ENCODE measurements at places on chromosomes 11 and 22.

DNA sequence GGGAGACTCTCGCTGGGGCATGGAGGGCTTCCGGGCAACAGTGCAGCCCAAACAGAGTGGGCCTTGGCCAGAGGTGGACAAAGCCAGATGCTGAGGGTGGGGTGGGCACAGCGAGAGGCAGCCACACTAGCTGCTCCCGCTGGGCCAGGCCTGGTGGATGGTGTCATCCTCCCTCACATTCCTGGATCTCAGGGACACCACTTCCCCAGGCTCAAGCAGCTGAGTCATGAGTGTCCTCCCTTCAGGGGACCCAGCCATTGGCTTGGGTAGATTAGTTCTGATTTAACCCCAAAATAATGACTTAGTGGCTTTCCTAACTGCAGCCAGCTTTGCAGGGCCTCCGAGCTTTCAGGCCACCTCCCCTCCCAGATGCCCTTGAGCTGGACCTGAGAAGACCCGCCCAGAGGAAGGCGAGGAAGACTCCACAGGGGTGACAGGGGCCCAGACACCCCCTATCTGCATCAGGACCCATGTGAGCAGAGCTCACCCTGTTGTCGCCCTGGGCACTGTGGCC lies 25.9 kb upstream of the WNT7B start:
- no peak for DNase-seq
- H3K4me1 ChIP-seq, result peaks cover 5% of the 10 kb centered on the region
- no peak overlapping the region for H3K27ac ChIP-seq
- no peaks in the 10 kb centered on the region for H3K36me3 ChIP-seq
- H3K27me3 ChIP-seq, result no peaks in the 10 kb centered on the region

- H3K4me3 ChIP-seq, result no peak overlapping the region
- no peaks in the 10 kb centered on the region for H3K27me3 ChIP-seq
- no peaks in the 10 kb centered on the region for H3K36me3 ChIP-seq
- H3K27ac ChIP-seq, result peak overlapping the region; percentile 64
Measured at GRCh38 chr11:102343809-102344208, 3.2 kb upstream of the BIRC2 start.

DNA sequence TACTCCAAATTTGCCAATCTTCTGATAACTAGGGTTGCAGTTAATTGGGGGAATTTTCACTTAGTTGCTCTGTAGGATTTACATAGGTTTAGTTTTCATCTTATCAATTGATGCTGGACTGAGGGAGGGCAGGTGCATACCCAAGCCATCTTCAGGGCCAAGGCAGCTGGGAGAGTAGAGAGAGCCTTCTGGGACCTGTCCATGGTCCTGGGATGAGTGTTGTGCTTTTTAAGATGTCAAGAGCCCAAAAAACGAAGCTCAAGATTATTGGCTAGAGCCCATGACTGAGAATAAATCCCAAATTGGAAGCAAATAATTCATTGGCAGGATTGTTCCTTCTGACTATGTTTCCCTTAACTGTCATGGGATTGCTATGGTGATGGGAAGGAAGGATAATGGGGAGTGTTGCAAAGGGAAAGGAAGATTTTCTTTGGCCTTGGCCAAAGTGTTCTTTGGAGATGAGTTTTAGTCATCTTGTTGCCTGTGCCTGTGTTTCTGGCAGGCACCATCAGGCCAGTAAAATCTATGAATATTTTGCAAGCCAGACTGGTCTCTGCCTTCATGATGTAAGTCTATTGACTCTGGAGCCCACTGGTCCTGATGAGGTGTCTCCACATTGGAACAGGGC lies 4.5 kb downstream of the SLC22A6 start:
- H3K27me3 ChIP-seq, result peaks cover 10% of the 10 kb centered on the region
- no peaks in the 10 kb centered on the region for H3K36me3 ChIP-seq
- no peak overlapping the region for H3K4me3 ChIP-seq
- DNase-seq, result no peak
- H3K27ac ChIP-seq, result no peak overlapping the region
- no peaks in the 10 kb centered on the region for H3K4me1 ChIP-seq

- H3K36me3 ChIP-seq, result no peaks in the 10 kb centered on the region
- H3K27me3 ChIP-seq, result peaks cover 49% of the 10 kb centered on the region
- H3K4me1 ChIP-seq, result peaks cover 4% of the 10 kb centered on the region
- DNase-seq, result no peak
- H3K27ac ChIP-seq, result no peak overlapping the region
Measured at GRCh38 chr11:45662096-45662664, 3.2 kb downstream of the CHST1 start.

- no peak for DNase-seq
- no peaks in the 10 kb centered on the region for H3K36me3 ChIP-seq
- no peak overlapping the region for H3K4me3 ChIP-seq
- H3K27me3 ChIP-seq, result peaks cover 4% of the 10 kb centered on the region
- no peak overlapping the region for H3K27ac ChIP-seq
Measured at GRCh38 chr11:12130180-12130980, 20.0 kb downstream of the MICAL2 start.

DNA sequence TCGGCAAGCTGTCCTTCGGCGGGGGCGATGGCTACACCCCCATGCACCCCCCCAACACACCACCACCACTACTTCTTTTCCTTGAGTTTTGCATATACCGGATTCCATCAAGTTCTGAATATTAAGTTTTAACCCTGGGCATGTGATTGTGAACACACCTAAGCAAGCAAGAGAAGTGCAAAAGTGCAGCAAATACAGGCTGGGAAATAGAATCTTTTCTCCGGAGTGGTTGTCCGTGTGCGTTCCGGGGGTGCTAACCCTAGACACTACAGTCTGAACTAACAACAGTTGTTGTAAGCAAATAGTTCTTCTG lies 574 bp downstream of the PRSS23 start:
- H3K27me3 ChIP-seq, result peaks cover 63% of the 10 kb centered on the region
- peaks cover 10% of the 10 kb centered on the region for H3K4me1 ChIP-seq
- DNase-seq, result no peak
- no peaks in the 10 kb centered on the region for H3K36me3 ChIP-seq
- H3K4me3 ChIP-seq, result peak overlapping the region; percentile 85
- H3K27ac ChIP-seq, result no peak overlapping the region

DNA sequence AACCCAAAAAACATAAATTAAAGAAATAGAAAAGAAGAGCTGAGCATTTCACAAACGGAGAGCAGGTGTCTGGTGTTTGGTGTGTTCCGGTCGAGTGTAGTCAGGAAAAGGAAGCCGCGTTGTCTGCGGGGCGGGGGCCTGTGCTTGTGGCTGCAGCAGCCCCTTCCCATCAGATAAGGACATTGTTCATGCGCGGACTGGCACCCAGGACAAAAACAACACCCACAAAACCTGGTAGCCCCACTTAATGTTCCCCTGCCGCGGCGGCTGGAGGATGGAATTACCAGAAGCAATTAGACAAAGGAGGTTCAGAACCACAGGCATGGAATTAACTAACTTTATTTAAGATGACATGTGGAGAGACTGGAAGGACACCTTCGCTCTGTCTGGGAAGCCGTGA lies 29.9 kb downstream of the KRTAP5-5 start:
- no peak overlapping the region for H3K27ac ChIP-seq
- peaks cover 15% of the 10 kb centered on the region for H3K4me1 ChIP-seq
- H3K36me3 ChIP-seq, result no peaks in the 10 kb centered on the region
- DNase-seq, result no peak
- H3K4me3 ChIP-seq, result no peak overlapping the region

DNA sequence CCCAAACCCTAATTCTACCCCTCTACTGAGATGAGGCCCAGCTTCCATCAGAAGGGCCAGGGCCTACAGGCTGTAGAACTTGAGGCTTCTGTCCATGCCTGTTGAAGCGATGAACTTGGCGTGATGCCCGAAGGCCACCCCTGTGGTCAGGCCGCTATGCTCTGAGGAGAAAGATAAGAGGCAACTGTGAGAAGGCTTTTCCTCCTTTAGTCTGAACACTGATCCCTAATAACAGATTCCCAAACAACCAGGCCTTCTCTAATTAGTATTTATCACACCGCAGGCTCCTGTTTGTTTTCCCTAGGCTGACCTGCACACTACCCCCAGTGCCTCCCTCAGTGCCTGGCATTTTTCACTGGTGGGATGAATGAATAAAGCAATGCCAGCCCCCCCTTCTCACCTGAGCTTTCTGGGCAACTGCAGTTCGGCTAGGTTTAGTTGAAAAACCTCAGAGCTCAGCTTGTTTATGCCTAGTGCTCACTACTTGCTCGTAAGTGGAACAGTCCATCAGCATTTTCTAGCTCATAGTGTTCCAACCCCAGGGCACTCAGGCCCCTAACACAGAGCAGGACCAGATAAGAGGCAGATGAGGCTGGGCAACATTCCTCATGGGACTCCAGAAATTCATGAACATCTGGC lies 15.2 kb downstream of the PRPF19 start:
- H3K4me3 ChIP-seq, result no peak overlapping the region
- no peaks in the 10 kb centered on the region for H3K27me3 ChIP-seq
- no peaks in the 10 kb centered on the region for H3K4me1 ChIP-seq
- H3K36me3 ChIP-seq, result peaks cover 18% of the 10 kb centered on the region
- no peak overlapping the region for H3K27ac ChIP-seq
- no peak for DNase-seq

GRCh38 chr22:45538281-45538680 lies 35.6 kb downstream of the FBLN1 start:
- no peak overlapping the region for H3K4me3 ChIP-seq
- DNase-seq, result no peak
- H3K4me1 ChIP-seq, result no peaks in the 10 kb centered on the region
- H3K27ac ChIP-seq, result no peak overlapping the region
- H3K27me3 ChIP-seq, result peaks cover 22% of the 10 kb centered on the region
- H3K36me3 ChIP-seq, result no peaks in the 10 kb centered on the region

DNA sequence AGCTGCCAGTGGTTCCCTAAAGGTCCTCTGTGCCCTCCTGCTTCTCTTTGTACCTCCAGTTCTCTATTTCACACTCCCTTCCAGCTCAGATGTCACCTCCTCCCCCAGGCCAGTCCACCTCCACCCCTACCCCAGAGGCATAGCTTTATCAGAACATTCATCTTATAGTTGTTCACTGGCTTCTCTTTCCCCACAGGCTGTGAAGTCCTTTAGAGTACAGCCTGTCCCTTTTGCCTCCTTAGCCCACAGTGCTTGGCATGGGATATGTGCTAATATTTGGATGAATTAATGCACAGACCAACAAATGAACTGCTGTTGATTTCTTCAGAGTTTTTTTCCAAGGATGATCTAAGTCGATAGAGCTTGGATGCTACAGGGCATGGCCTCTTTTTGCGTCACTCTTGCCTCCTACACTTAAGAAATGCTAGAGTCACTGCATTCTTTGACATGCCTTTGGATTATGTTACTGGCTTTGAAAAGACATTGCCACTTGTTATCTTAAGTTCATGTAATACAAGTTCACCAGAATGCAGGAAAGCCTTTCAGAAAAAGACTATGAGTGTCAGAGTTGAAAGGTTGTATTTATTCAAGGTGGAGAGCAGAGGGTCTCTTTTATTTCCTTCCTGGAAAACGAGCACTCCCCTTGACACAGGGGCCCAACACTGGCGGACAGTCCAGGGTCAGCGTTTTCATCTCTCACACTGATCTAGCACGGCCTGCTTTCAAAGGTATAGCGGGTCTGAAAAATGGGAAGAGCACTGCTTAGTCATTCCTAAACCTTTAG lies 75.7 kb downstream of the PISD start:
- H3K27ac ChIP-seq, result no peak overlapping the region
- no peak overlapping the region for H3K4me3 ChIP-seq

DNA sequence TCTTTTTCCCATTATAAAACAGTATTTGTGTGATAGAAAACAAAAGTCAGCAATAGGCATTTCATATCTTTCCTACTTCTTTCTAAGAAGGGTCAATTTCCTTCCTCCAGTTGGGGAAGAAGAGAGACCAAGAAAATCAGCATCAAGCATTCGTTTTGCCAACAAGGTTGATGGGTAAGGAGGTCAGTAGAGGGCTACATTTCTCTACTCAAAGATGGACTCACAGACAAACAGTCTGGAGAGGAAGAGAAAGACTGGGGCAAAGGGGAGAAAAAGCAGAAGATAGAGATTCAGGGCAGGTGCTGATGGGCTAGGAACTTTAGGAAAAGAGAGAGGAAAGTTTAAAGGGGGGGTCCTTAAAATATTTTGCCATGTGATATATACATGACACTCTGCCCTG lies 8.6 kb upstream of the MTNR1B start:
- no peaks in the 10 kb centered on the region for H3K4me1 ChIP-seq
- no peak overlapping the region for H3K4me3 ChIP-seq
- DNase-seq, result no peak
- H3K27me3 ChIP-seq, result peaks cover 5% of the 10 kb centered on the region

GRCh38 chr22:27541836-27542235 lies 259.7 kb downstream of the MN1 start:
- no peak overlapping the region for H3K27ac ChIP-seq
- peaks cover 4% of the 10 kb centered on the region for H3K27me3 ChIP-seq
- H3K36me3 ChIP-seq, result no peaks in the 10 kb centered on the region

DNA sequence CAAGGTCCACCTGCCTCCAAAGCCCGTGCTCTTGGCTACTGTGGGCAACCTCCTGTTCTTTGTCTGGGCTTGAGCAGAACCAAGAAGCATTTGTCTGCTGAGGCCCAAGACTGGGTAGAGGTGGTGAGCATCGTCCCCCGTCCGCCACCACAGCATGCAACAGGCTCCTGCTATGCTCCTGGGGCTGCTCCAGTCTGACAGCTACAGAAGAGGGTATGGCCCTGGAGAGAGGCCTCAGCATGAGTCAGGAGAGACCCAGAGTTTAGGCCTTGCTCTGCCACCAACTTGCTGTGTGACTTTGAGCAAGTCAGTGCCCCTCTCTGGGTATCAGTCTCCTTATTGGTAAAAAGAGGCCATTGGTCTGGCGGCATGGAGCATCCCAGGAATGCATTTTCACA lies 91.2 kb downstream of the TP53I11 start:
- H3K27ac ChIP-seq, result no peak overlapping the region
- no peaks in the 10 kb centered on the region for H3K36me3 ChIP-seq
- H3K27me3 ChIP-seq, result peaks cover 62% of the 10 kb centered on the region
- no peak overlapping the region for H3K4me3 ChIP-seq

- no peaks in the 10 kb centered on the region for H3K4me1 ChIP-seq
- DNase-seq, result no peak
Measured at GRCh38 chr11:29801561-29801960, 215.3 kb downstream of the KCNA4 start.

DNA sequence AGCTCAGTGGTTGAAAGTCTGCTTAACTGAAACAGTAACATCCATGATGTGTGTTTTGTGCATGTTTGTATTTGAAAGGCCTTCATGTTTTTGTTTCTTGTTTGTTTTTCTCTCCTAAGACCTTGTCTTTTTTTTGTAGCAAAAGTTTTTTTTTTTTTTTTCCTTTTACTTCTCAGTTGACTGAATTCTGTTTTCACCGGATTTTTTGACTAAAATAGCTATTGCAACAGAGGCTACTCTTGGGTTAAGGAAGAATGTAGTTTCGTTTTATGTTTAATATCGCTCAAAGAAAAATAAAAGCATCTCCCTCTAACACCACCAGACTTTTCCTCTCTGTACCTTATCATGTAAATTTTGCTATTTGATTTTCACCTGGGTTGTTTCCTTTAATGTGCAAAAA lies 15.1 kb downstream of the APOL6 start:
- no peak overlapping the region for H3K27ac ChIP-seq
- peaks cover 25% of the 10 kb centered on the region for H3K4me1 ChIP-seq
- DNase-seq, result no peak
- peaks cover 32% of the 10 kb centered on the region for H3K36me3 ChIP-seq
- peak overlapping the region; percentile 70 for H3K4me3 ChIP-seq
- H3K27me3 ChIP-seq, result no peaks in the 10 kb centered on the region

Data from naive B cell (primary cell).